ENCODE measurements at places on chromosomes 11 and 22.

DNA sequence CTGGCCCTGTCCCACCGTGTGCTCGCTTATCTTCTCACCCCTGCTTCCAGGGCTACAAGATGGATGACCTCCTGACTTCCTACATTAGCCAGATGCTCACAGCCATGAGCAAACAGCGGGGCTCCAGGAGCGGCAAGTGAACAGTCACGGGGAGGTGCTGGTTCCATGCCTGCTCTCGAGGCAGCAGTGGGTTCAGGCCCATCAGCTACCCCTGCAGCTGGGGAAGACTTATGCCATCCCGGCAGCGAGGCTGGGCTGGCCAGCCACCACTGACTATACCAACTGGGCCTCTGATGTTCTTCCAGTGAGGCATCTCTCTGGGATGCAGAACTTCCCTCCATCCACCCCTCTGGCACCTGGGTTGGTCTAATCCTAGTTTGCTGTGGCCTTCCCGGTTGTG lies 86.5 kb downstream of the MYO7A start:
- DNase-seq = no peak

DNA sequence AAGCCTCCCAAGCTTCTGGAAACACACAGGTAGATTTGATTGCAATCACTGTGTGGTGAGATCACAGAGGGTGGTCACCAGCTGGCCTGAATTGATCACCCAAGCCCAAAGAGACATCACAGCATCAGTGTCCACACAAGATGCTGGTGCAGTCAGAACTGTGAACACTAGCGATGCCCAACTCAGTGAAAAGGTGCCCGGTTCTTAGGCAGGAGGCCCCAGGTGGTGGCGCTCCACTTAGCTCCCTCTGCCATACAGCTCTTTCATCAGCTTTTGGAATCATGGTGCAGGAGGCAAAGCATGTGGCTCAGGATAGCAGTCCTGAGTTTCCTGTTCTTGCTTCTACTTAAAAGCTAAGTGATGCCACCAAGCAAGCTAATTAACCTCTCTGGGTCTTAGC lies 11.1 kb downstream of the DGCR2 start:
- no peak for DNase-seq

DNA sequence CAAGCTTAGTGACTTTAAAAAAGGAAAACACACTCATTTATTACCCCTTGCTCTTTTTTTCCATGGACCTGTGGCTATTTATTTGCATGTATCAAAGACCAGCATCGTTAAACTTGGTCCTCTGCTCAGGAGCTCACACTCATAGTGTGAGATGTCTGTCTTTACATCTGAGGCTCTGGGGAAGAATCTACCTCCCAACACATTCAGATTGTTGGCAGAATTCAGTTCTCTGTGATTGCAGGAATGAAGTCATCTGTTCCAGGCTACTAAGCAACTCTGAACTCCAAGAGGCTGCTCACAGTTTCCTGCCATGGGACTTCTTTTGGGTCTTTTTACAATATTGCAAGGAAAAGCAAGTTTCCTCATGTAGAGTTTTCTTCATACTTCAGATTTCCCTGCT lies 138.8 kb downstream of the LRRC4C start:
- DNase-seq = no peak

DNA sequence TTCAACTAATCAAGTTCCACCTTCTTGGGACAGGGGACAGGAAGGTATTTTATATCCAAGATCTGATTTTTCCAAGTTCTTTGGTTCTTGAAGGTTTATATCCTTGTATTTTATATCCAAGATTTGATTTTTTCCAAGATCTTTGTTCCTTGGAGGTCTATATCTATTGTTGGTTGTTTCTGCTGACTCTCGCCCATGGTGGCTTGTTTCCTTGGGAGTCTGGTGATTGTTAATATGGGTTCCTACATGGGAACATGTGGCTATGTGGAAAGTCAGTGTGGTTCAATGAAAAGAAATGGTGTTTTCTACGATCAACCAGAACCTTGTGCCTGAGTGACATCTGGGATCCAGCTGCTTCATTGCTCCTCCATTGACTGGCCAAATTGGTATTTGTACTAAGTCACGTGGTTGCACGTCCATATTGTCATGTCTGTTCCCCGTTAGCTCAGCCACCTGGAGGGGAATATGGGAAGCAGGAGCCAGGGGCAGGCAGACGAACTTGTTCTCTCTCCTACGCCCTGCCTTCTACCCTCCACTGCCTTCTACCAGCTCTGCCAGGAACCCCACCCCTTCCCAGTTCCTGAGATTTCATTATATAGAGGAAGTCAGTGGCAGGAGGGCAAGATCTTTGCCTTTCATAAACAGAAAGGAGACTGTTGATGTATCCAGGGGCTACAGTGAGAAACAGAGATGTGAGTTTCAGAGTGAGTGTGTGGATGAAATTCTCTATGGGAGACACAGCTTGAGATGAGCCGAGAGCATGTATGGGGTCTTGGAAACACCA lies 11.1 kb upstream of the CSF2RB start:
- no peak for DNase-seq

Measured in erythroblast (primary cell).